NK-92 treated with Interleukin-12 subunit alpha and Interleukin-12 subunit beta, amount 100 ng/mL, for 24 hours (cell line): ENCODE measurements at places on chromosomes 2 and 18.

DNA sequence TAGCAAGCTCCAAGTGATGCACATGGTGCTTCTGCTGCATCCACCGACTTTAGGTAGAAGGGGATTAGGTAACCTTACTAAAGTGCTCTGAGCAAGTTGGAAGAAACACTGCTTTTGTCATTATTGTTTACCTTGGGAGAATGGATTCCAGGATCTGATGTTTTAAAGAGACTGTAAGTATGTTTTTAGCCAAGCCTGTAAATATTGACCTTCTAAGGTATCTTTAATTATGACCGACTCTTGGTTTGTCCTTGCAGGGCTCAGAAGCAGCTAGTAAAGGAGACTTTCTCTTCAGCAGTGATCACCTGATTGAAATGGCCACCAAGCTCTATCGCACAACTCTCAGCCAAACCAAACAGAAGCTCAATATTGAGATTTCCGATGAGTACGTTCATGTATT is 170.7 kb downstream of the MYO1B start:
- no peak for DNase-seq

- no peak for DNase-seq
Measured at GRCh38 chr2:120609826-120610395, 125.8 kb upstream of the GLI2 start.

GRCh38 chr2:159891917-159892730 is 94.1 kb upstream of the CD302 start:
- no peak for DNase-seq

- DNase-seq, result no peak
Measured at GRCh38 chr2:43067254-43068040, 159.0 kb downstream of the ZFP36L2 start.

DNA sequence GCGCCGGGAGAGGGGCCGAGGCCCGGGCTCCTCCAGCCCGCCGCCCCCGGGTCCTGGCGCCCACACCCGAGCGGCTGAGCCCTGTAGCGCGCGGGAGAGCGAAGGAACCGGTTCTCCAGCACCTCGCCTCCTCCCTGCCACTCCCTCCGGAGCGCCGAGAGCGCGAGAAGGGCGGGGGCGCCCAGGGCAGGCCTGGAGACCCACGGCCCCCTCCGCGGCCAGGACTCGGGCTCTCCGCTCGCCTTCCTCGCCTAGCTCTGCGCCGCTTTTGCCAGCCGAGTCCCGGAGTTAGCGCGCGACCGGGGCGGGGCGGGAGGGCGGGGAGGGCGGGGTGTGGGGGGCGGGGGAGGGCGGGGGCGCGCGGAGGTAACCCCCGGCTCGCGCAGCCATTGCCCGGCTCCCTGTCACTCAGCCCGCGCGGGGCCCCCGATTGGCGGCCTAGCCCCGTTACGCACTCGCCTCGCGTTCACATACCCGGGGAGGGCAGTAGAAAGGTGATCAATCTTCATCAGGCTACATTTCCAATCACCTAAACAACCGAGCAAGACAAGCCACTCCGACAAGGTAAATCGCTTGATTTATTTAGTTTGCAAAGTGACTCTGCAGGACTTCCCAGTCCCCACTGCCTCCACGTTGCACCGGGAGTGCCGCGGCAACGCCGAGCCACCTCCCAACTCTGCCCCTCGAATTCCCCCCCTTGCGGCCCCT is at the start of gene OTX1:
Gene OTX1 (plus strand): TSS at position 497 of the 708 bp plus-strand sequence. CDS start 2,161 bp downstream, outside the sequence.
- no peak for DNase-seq

- DNase-seq, result no peak
Measured at GRCh38 chr2:38835015-38835601, 40.6 kb downstream of the DHX57 start.

GRCh38 chr18:58861861-58862301 is 2.8 kb upstream of the ZNF532 start:
- no peak for DNase-seq
